ENCODE measurements at places on chromosomes 1 and 21.

- no peak for DNase-seq
These were observed 43.3 kb downstream of the CD53 start for GRCh38 chr1:110916274-110916668.

DNA sequence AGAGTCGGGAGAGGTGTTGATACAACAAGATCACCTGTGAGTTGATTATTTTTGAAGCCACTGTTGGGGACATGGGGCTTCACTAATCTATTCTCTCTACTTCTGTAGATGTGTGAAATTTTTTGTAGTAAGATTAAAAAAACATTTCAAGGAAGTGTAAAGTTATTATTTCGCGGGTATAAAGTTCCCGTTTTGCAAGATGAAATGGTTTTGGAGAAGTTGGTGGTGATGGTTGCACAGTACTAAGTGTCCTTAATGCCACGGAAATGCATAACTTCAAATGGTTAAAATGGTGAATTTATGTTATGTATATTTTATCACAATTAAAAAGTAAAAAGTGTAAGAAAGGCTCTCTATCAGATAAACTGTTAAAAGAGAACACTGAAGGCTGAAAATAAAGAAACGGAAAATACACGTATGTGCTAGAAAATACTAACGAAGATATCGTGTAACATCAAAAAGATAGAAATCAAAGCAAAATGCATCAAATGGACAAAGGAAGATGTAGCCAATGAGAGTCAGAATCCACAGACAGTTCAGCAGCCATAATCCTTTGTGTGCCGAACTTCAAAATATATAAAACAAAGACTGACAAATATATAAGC is 2.9 kb upstream of the ITGB2 start:
- no peak for DNase-seq

DNA sequence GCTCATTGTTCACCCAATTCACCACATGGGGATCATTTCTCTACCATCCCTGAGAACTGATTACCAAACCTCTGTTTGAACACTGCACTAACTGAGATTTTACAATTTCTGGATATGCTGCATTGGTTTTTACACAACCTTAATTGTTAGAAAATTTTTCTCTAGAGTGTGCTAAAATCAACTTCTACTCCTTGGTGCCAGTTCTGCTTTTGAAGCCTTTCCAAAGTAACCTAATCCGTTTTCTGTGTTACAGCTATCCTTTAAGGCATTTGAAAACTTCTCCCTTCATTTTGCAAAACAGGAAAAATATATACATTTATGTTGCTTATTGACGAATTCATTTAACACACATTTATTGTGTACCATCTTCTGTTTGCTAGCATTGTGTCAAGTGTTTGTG is 23.7 kb downstream of the SMAP2 start:
- DNase-seq = no peak

- peak; percentile 39 for DNase-seq
These were observed at the start of gene AGO4 for GRCh38 chr1:35807614-35808449. Gene AGO4, plus strand, starts transcription at chr1:35808016. Its CDS starts 401 bp downstream, at chr1:35808417.

- no peak for DNase-seq
These were observed 244.6 kb upstream of the MAP1LC3C start for GRCh38 chr1:242243472-242243871.

DNA sequence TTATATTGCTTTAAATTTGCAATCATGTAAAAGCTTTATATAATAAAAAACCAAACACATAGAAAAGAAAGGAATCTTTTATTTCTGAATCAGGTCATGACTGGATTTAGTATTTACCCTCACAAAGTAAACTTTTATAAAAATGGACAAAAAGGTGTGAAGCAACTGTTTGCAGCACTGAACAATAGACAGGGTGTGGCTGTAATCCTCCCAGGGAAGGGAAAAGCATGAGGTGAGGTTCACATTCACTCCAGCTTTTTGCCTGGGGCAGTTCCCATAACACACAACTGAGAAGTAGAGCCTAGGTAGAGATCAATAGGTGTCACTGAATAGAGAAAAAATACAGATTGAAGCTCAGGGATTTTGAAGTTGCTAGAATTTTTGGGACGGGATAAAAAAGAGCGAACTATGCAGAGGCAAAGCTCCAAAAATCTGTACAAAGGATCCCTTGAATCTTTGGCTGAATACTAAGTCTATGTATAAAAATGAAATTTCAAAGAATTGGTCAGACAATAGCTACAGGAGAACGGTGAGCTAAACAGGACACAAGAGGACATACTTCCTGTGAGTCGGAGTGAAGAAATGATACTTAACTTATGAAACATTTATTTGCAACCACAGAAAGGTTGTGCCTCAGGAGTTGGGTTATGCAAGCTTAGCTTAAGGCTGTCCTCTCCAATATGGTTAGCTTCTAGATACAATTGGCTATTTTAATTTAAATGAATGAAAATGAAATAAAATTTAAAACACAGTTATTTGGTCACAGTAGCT is 162.0 kb upstream of the ZP4 start:
- no peak for DNase-seq
